Activated T-cell treated with anti-CD3 and anti-CD28 coated beads, Interleukin-2, amount 50 U/mL, for 4 hours (primary cell): ENCODE measurements at places on chromosomes 4 and X. TPM values are rescaled to one million over a fixed set of nuclear protein-coding genes. Genes with fewer than 3 reads are reported as not detected.
A peak's percentile ranks its signal among the peaks of the same experiment; 100 is the strongest.

GRCh38 chr4:113809311-113809710 is 47.8 kb upstream of the CAMK2D start:
- DNase-seq = no peak

GRCh38 chrX:153861733-153862310 is 24.2 kb downstream of the L1CAM start:
- DNase-seq = no peak

- DNase-seq = no peak
Measured at GRCh38 chr4:7206385-7206784, 14.0 kb downstream of the SORCS2 start.

GRCh38 chr4:164874789-164875188 is 2.2 kb upstream of the APELA start:
- no peak for DNase-seq

The PLP1 gene
- not detected for total RNA-seq

The SPANXA2 gene
- total RNA-seq = not detected

The CDX4 gene
- not detected for total RNA-seq

DNA sequence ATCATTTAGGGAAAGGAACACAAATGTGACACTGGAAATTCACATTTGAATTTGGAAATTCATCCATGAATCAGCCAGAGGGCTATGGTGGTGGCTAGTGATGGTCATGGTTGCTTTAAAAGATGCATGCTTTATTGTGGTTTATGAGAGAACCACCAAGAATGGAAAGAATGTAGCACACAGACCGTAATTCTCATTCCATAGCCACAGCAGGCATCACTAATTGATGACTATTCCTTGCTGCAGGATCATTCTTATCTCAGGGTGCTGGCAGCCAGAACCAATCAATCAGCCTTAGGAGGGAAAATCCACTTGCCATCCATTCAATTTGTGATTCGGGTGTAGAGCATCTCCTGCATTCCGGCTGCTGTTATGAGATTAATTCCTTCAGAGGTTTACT is 115.6 kb downstream of the DHRSX start:
- no peak for DNase-seq

DNA sequence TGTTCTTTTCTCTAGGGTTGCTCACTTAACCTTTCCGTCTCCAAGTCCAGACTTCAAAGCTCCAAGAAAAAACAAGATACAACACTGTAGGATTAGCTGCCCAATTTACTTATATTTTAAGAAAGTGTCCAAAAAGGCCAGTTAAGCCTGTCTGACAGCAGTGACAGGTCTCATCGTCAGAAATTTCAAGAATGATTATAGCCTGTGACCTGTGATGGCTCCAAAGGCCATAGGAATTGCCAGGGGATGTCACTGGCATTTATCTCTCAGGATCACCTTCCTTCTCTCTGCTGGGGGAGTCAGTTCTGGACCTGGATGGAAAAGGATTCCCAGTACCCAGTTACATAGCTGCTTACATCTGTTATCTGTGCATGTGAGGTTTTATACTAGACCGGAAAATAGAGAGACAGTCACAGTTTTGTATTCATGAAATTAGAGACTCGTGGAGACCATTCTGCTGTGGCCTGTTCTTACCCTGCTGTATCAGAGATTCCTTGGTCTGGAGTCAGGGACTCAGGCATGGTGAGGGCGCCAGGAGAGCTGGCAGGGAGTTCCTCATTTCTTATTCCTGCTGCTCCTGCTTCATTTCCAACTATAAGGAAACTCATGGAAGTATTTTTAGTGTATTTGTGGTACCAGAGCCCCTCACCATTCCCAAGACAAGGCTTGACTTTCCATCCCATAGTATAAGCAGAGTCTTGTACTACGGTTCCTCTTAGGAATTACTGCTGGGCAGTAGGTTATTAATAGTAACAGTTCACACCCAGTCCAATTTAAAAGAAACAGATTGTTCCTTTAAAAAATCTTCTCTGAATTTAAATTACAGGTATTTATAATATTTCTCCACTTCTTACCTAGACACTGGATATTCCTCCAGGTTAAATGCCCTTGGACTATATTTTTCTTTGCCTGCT is 220.8 kb downstream of the SHROOM3 start:
- DNase-seq = no peak

- DNase-seq = no peak
Measured at GRCh38 chr4:165005352-165005925, 26.4 kb upstream of the TRIM60 start.

DNA sequence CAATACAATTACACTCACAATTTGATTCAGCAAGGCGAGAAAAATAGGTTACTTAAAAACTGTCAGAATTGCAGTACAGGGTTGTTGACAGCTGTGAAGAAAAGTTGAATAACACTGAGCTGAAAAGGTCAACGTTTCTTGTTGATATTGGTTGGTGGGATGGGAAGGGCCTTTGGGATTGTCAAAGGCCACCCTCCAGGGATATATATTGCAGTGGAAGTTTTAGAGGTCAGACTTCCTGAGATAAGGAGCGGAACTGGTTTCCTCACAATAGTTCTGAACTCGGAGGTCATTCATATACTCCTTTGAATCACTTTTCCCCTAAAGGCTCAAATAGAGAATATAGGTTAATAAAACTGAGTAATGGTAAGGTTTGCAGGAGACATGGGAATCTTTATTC is 417.2 kb downstream of the RAPGEF2 start:
- no peak for DNase-seq

The TMEM156 gene
- 4.1 TPM for total RNA-seq

The AIFM1 gene
- 51.9 TPM for total RNA-seq

DNA sequence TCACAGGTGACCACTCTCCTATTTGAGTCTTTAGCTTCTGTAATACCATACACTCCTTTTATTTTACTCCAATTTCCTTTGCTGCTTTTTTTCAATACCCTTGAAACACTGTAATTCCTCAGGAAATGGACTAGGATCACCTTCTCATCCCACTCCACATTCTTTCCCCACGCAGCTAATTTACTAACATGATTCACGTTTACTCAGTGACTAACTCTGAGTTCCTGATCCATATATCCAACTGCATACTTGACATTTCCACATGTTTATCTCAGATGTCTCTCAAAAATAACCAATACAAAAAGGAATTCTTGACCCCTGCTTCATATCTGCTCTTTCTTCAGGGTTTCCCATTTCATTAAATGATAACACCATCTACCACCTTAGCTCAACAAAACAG is 19.9 kb downstream of the RPS6KA6 start:
- DNase-seq = no peak

GRCh38 chr4:119302073-119302832 is 19.7 kb downstream of the FABP2 start:
- no peak for DNase-seq

The FATE1 gene
- total RNA-seq = not detected

DNA sequence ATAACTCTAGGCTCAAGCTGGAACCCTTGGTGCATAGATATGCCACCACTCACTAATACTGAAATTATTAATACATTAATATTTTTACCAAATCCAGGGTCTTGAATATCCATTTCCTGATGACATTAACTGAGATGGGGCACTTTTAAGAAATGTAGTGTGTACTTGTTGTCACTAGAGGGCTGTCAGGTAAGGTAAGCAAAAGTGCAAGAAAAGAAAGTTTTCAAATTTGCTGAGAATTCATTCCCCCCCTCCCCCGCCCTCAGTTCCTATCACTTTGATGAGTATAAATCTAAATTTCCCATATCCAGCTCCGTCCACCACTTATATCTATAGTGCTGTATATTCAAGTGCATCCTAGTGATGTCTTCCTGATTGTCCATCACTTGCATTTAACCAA is 20.5 kb upstream of the WDR44 start:
- DNase-seq = no peak

GRCh38 chr4:109433205-109434006 is at the start of gene SEC24B:
TSS of gene SEC24B (plus strand) at chr4:109433815. CDS start at chr4:109433870, 55 bp downstream.
- peak; percentile 87 for DNase-seq

DNA sequence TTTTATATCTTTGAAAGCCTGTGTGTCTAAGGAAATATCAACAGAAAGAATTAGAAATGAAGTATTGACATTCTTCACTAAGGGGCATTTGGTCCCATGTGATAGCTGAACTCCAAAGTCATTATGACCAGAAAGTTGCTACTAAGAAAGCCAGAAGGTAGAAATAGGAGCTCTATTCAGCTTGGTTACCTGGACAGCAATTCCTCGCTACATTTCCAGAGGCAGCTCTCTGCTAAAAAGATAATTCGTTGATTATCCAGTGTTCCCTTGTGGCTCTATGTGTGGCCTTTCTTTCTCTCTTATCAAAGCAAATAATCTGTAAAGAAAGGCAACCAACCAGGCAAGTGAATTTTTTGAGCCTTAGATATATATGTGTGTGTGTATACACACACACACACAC is 341.3 kb downstream of the ADGRL3 start:
- DNase-seq = no peak

DNA sequence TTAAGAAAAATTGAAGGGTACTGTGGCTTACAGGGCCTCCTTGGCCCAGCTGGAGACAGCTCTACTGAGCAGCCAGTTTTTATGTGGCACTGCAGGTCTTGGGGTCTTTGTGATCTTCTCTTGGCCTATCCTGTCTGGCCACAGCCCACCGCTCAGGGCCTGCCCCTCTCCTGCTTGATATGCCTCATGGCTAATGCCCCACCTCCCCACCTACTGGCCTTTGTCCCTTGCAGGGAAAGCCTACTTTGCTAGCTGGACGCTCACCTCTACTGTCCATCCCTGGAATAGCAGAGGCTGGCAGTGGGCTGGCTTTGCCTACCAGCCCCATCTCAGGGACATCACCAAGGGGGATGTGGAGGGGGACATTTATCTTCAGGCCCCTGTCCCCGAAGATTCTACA is 134.1 kb downstream of the PJA1 start:
- DNase-seq = no peak

The MMAA gene
- 13.9 TPM for total RNA-seq
